Activated CD8-positive, alpha-beta T cell treated with anti-CD3 and anti-CD28 coated beads for 36 hours (primary cell): ENCODE measurements at places on chromosomes 7 and 10. TPM values are rescaled to one million over a fixed set of nuclear protein-coding genes. Genes with fewer than 3 reads are reported as not detected.

- no peaks in the 10 kb centered on the region for H3K27me3 ChIP-seq
- H3K36me3 ChIP-seq: peaks cover 20% of the 10 kb centered on the region
- H3K27ac ChIP-seq: no peak overlapping the region
- DNase-seq: no peak
Observed at GRCh38 chr10:35059481-35059880, 30.7 kb downstream of the CUL2 start.

GRCh38 chr10:106557951-106558733 is 606.4 kb downstream of the SORCS1 start:
- DNase-seq: no peak
- H3K27me3 ChIP-seq: no peaks in the 10 kb centered on the region

The RAB11FIP2 gene
- total RNA-seq: 6.6 TPM

The KNDC1 gene
- not detected for total RNA-seq

The EBLN1 gene
- total RNA-seq: not detected

DNA sequence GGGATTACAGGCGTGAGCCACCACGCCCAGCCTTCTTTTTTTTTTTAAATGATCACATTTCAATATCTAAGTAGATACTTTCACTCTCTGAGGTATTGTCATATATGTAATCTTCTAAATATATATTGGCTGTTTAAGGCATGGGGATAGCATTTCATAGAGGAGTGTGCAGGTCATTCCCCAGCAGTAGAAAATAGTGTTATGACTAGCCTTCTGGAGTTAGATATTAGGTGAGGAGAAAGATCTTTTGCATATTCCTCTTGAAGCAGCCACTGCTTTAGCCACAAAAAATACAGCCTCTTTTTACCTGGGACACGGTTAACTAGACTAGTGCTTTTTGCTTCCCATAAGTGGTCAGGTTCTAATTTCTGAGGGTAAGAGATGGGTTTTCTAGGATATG is 28.9 kb downstream of the ADD3 start:
- H3K4me3 ChIP-seq: no peak overlapping the region
- peak overlapping the region; percentile 68 for H3K27ac ChIP-seq
- no peaks in the 10 kb centered on the region for H3K27me3 ChIP-seq

The GIMAP7 gene
- total RNA-seq: 29.5 TPM

DNA sequence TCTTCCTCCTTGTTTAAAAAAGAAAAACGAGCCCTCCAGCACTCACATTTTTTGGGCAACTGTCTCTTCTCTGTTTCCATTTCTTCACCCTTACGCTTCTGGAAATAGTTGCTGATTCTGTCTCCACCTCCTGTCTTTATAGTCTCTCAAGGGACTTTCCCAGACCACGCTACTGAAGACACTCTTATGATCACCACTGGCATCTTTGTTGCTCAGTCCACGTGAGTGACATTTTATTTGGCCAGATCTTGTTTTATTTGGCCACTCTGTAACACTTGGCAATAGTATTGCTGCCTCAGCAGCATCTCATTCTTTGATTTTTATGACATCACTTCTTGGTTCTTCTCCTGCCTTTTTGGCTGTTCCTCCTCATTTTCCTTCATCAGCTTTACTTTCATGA is 21.6 kb upstream of the NME8 start:
- H3K27ac ChIP-seq: no peak overlapping the region
- H3K27me3 ChIP-seq: peaks cover 19% of the 10 kb centered on the region
- no peak for DNase-seq
- H3K36me3 ChIP-seq: no peaks in the 10 kb centered on the region
- peaks cover 17% of the 10 kb centered on the region for H3K4me1 ChIP-seq

The FAM221A gene
- total RNA-seq: 7.5 TPM
